ENCODE measurements at places on chromosomes 2 and 18.

DNA sequence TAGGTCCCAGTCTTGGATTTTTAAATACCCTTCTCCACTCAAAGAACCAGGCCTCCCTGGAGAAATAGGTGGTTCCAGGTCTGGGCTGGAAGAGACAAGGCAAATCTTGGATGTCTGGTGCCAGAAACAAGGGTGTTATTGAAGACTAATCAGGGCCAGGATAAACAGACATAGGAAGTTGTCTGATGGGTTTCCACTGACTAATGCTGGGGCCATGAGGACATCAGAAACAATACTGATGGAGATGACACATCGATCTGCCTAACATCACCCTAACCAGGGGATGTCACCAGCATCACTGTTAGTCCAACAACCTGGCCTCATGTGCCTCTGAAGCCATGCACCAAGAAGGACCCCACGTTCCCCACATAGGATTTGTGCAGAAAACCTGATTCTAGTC lies 42.5 kb upstream of the GLI2 start:
- no peak for DNase-seq

DNA sequence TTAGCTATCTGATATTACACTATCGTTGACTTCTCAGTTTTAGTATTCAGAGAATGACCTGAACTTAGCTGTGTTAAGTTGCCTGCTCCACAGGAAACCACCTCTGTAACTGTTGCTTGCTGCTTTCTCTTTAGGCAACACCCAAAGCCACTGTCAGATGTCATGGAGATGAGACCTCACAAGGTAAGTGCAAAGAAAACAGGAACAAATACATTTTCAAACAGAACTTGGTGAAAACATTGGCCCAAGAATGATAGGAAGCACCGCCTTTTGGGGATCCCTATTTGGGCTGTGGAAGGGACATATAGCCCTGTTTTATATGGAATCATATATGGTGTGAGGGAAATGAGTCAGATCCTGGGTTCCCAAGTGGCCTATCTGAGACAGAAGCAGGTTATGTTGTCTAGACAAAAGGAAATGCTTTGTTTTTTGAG lies 143.4 kb downstream of the UBE2E3 start:
- no peak for DNase-seq

- peak; percentile 34 for DNase-seq
These were observed 136.0 kb downstream of the INSIG2 start for GRCh38 chr2:118223992-118224894.

GRCh38 chr2:218870984-218871344 lies 9.7 kb upstream of the WNT10A start:
- DNase-seq, result no peak

- no peak for DNase-seq
These were observed 88.6 kb upstream of the FHL2 start for GRCh38 chr2:105487142-105488069.

Measured in activated naive CD4-positive, alpha-beta T cell treated with anti-CD3 and anti-CD28 coated beads, Interleukin-2, amount 50 U/mL, for 16 hours (primary cell).